ENCODE measurements at places on chromosomes 1 and 21.

DNA sequence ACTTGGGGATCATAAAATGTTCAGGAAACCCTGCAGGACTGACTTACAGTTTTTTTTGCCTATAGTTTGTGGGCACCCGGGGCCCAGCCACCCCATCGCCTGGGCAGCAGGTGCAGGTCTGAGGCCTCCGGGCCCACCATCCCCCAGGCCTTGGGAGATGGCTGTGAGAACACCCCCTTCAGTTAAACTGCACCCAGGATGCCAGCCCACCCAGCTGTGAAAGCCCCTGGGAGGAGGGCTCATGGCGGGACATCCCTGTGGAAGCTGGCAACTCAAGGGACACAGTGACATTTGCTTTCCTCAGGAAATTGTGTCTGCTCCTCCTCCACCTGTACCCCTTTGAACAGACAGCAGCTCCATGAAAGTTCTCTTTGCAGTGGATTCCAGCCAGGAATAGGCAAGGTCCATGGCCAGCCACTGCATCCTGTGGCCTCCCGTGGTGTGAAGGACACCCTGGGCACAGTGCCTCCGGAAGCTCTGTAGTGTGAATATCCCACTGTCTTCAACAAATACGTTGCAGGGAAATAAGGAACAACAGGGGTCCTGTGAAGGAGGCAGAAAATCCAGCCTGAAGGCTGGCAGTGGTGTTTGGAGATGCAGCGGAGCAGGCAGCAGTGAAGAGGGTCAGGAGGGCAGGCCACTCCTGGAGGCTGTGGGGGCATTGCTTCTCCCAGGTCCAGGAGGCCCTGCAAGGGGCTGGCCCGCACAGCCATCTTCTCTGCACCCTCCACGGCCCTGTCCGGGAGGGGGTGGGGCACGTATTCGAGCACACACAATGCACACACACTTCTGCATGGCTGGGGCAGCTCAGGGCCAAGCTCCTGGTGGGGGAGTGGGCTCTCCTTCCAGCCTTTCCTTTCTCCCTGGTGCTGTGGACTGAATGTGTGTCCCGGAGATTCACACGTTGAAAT lies 2.1 kb upstream of the OBSCN start:
- DNase-seq = no peak

- no peak for DNase-seq
Measured at GRCh38 chr1:202615501-202616354, 94.5 kb downstream of the SYT2 start.

- DNase-seq = no peak
Measured at GRCh38 chr1:168751195-168751650, 22.2 kb upstream of the DPT start.

DNA sequence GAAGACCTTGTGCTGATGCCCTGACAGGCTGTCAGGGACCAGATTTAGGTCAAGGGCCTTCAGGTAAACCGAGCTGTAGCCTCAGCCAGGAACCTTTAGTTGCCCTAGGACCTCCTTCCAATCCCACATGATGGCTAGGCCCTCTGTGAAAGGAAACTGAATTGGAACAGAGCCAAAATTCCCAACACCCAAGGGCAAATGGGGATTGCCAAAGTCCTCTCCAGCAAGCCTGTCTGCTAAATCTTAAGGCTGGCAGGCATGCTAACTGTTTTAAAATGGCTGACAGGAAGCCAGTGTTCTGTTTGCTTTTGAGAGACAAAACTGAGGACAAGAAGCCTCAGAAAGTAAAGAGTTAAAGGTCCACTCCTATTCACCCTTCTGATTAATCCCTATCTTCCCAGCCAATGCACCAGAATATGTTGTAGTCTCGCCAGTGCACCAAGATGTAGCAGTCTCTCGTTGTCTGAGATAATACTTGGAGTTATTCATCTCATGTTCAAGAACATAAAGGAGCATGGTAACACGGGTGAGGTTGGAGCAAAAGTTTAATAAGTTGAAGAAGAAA lies 35.1 kb downstream of the MSTO1 start:
- no peak for DNase-seq

DNA sequence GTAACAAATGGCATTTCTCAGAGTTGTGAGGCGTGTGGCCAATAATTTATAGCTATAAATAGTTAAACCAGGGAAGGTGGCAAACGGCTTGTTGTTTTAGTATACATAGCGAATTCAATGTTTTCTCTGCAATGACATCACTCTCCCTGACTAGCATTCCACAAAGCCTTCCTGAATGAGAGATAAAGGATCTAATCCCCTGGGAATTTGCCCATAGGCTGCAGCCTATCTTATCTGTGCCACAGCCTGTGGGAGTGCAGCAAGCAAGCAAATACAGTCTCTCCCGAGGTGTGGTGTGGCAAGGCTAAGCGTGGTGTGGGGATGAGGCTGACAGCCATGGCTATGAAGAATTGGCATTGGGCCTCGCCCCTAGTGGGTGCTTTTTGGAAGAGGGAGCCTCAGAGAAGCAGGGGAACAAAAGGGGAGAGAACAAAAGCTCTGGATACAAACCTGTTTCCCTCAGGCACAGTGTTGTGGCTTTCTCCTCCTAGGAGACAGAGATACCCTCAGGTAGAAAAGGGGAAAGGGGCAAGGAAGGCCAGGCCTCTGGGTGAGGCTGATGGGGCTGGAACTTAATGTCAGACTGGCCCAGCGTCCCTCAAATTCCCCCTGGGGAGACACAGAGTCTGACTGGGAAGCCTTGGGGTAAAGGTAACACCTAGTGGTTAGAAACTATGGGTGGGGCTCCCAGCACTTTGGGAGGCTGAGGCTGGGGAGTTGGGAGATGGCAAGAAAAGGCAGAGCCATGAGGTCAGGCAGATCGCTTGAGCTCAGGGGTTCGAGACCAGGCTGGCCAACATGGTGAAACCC lies 8.9 kb downstream of the TAGLN2 start:
- DNase-seq = no peak

GRCh38 chr1:94982398-94982797 lies 55.5 kb upstream of the CNN3 start:
- no peak for DNase-seq
